T-helper 17 cell (primary cell): ENCODE measurements at places on chromosomes 1 and 21. TPM values are rescaled to one million over a fixed set of nuclear protein-coding genes. Genes with fewer than 3 reads are reported as not detected.

The RPL5 gene
- 1,386 TPM for total RNA-seq

The FAM78B gene
- 0.15 TPM for total RNA-seq

DNA sequence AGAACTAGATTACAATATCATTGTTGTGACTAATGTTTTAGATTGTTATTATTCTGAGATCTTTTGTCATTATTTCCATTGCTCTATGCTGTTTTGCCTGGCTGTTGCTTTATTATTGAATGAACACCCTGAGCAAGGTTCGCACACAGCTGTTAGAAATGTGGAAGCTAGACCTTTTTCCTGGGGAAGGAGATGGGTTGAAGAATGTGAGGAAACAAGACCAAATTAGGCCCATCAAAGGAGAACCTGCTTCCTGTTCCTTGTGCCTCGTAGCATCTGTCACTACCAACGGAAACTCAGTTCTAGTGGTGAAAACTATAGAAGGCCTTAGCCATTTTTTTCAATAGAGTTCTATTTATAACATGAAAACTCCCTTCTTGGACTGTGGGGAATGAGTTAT, 68.7 kb downstream of the RGL1 start:
- peaks cover 7% of the 10 kb centered on the region for H3K36me3 ChIP-seq
- H3K27ac ChIP-seq, result no peak overlapping the region
- H3K4me3 ChIP-seq, result no peak overlapping the region
- H3K27me3 ChIP-seq, result peaks cover 6% of the 10 kb centered on the region
- H3K4me1 ChIP-seq, result peaks cover 11% of the 10 kb centered on the region
- DNase-seq, result no peak

- DNase-seq, result no peak
- no peak overlapping the region for H3K27ac ChIP-seq
- peaks cover 2% of the 10 kb centered on the region for H3K36me3 ChIP-seq
- H3K4me1 ChIP-seq, result peaks cover 5% of the 10 kb centered on the region
- no peaks in the 10 kb centered on the region for H3K27me3 ChIP-seq
Measured at GRCh38 chr1:246537441-246537840, 28.6 kb downstream of the TFB2M start.

The PTAFR gene
- 2.4 TPM for total RNA-seq

The SLC2A1 gene
- 63.7 TPM for total RNA-seq

DNA sequence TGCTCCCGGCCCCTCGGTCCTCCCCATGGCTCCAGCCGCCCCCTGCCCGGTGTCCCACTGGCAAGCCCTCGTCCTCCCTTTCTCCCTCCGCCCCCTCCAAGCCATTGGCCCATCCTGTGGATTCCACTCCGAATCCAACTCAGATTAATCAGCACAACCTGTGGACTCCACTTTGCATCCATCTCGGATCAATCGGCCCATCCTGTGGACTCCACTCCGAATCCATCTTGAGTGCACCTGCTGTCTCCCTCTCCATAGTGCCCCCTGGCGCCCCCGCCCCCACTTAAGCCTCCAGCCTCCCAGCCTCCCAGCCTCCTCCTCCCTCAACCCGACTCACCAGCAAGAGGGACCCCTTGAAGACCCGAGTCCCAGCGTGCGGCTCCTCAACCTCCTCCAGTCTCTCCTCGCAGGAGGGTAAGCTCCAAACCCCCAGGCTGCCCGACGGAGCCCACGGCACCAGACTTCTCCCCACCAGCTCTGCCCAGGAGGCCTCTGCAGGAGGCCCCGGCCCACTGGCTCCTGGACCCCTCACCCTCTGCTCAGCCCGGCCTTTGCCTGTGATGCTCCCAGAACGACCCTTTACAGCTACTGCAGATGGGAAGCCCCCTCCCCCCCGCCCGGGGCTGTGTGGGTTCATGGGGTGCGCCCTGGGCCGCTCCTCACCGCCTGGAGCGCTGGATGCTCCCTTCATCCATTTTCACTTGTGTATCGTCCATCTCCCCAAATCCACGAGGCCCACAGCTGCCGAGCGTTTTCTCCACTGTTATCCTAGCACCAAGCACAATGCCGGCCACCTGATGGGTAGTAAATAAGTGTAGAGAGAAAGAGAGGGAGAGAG, 40.6 kb upstream of the TSPEAR start:
- no peak overlapping the region for H3K4me3 ChIP-seq
- no peaks in the 10 kb centered on the region for H3K36me3 ChIP-seq
- H3K27ac ChIP-seq, result no peak overlapping the region
- peaks cover 19% of the 10 kb centered on the region for H3K27me3 ChIP-seq
- peaks cover 2% of the 10 kb centered on the region for H3K4me1 ChIP-seq

DNA sequence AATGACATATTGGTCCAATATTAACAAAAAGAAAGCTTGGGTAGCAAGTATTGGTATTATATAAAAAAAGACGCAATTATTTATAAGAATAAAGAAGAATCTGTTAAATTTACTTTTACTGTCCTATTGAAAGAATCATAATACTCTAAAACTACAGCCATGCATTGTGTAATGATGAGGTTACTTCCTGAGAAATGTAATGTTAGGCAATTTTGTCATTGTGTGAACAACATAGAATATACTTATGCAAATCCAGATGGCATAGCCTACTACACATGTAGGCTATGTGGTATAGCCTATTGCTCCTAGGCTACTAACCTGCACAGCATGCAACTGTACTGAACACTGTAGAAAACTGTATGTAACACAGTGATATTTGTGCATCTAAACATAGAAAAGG, 121.2 kb upstream of the PTGFR start:
- DNase-seq, result no peak
- no peak overlapping the region for H3K4me3 ChIP-seq
- peaks cover 3% of the 10 kb centered on the region for H3K36me3 ChIP-seq
- H3K27ac ChIP-seq, result no peak overlapping the region
- peaks cover 7% of the 10 kb centered on the region for H3K27me3 ChIP-seq

DNA sequence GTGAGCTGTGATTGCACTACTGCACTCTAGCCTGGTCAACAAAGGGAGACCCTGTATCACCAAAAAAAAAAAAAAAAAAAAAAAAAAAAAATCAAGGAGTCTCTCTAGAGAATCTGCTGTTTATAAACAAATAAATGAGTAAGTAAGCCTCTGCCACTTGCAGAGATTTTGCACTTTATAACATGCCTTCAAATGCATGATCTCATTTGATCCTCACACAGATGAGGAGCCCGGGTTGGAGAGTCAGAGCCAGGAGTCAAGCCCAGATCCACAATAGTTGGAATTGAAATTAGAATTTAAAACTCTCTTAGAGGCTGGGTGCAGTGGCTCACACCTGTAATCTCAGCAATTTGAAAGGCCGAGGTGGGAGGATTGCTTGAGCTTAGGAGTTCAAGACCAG, 4.0 kb downstream of the PRELP start:
- H3K36me3 ChIP-seq, result peaks cover 5% of the 10 kb centered on the region
- DNase-seq, result no peak
- H3K27ac ChIP-seq, result no peak overlapping the region
- H3K27me3 ChIP-seq, result peaks cover 24% of the 10 kb centered on the region

- no peak for DNase-seq
- H3K27ac ChIP-seq, result no peak overlapping the region
- H3K4me3 ChIP-seq, result no peak overlapping the region
- no peaks in the 10 kb centered on the region for H3K4me1 ChIP-seq
- H3K36me3 ChIP-seq, result no peaks in the 10 kb centered on the region
Measured at GRCh38 chr1:195701149-195701548, 907.1 kb downstream of the KCNT2 start.
